GM23248 (cell line): ENCODE measurements at places on chromosomes 4 and X. TPM values are rescaled to one million over a fixed set of nuclear protein-coding genes. Genes with fewer than 3 reads are reported as not detected.

DNA sequence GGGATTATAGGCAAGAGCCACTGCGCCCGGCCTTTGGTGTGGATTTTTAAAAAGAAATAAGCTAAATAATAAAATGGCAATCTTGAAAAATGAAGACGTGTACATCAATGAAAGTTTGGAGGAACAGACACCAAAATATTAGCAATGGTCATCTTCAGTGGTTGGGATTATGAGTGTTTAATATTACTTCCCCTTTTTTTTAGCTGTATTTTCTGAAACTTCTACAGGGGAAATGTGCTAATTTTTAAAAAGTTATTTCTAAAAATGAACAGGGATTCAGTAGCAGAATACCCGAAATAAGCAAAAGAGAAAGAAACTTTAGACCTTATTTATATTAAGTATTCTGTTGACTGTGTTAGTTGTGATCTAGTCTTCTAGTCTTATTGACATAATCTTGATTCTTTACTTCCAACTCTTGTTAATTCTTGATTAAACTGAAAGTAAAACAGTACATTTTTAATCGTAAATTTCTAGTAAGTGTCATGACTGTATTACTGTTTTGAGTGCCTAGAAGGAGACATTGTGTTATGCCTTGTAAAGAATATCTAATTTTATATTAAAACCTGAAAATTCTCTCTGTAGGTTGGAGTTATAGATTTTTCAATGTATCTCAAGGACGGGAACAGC is 51.3 kb downstream of the RUFY3 start:
- no peak overlapping the region for H3K27ac ChIP-seq
- H3K27me3 ChIP-seq = no peaks in the 10 kb centered on the region
- no peak overlapping the region for H3K4me3 ChIP-seq
- peaks cover 10% of the 10 kb centered on the region for H3K4me1 ChIP-seq

- no peaks in the 10 kb centered on the region for H3K4me1 ChIP-seq
- H3K27me3 ChIP-seq = peaks cover 5% of the 10 kb centered on the region; the same call in 1 of the 2 replicates
- no peaks in the 10 kb centered on the region for H3K36me3 ChIP-seq
- no peak overlapping the region for H3K4me3 ChIP-seq
- no peak overlapping the region for H3K27ac ChIP-seq
- DNase-seq = peak; percentile 13
These were observed 46.0 kb upstream of the TMPRSS11E start for GRCh38 chr4:68401231-68401630.

DNA sequence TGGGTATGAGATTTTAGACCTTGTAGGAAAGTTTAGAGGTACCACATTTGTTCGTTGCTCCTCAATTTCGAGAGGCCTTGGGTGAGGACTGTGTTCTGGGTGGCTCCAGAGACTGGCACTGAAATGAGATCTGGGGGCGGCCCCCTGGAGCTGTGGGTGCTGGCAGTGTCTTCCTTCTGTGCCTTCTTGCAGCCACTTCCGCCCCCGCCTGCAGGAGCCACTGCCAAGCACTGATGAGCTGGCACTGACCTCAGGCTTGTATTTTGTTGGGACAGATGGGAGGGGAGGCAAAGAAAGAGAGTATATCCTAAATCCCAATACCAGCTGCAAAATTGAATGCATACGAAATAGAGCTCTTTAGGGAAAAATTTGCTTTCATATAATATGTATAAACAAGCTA is 64.5 kb upstream of the CLDN34 start:
- no peaks in the 10 kb centered on the region for H3K27me3 ChIP-seq
- H3K4me3 ChIP-seq = no peak overlapping the region
- peak overlapping the region; percentile 32; the same call in 1 of the 2 replicates for H3K27ac ChIP-seq
- H3K36me3 ChIP-seq = no peaks in the 10 kb centered on the region

GRCh38 chr4:156173486-156173885 is 219.8 kb upstream of the CTSO start:
- DNase-seq = no peak
- H3K27me3 ChIP-seq = no peaks in the 10 kb centered on the region
- peaks cover 4% of the 10 kb centered on the region; the same call in 1 of the 2 replicates for H3K36me3 ChIP-seq
- no peak overlapping the region for H3K27ac ChIP-seq

GRCh38 chrX:4708970-4709760 is 995.7 kb upstream of the PRKX start:
- H3K27me3 ChIP-seq = no peaks in the 10 kb centered on the region
- H3K4me3 ChIP-seq = no peak overlapping the region
- no peak for DNase-seq
- H3K4me1 ChIP-seq = no peaks in the 10 kb centered on the region
- H3K27ac ChIP-seq = no peak overlapping the region

DNA sequence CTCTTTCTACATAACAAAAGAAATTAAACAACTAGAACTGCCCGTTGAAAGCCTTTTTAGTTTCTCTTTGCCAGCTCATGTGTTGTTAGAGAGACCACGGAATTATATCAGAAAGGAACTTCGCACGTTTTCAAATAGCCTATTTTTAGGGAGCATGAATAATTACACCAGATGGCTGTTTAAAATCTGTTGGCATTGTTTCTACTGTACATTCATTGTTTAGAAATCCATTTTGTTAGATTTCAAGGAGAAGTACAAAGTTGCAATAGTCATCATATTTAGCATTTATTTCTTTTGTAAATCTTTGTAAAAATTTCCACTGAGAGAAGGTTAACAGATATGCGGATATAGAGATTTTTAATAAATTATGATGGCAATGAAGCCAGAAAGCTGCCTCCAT is 403.0 kb upstream of the HS3ST1 start:
- no peaks in the 10 kb centered on the region for H3K4me1 ChIP-seq
- no peak for DNase-seq
- H3K27ac ChIP-seq = no peak overlapping the region
- H3K27me3 ChIP-seq = no peaks in the 10 kb centered on the region

Gene TLR1
- total RNA-seq = not detected in 2 replicates

Gene PABPC4L
- under 0.01 TPM in 2 replicates for total RNA-seq

Gene SYNPO2
- total RNA-seq = 4.3 and 5.0 TPM in 2 replicates

Gene CPZ
- total RNA-seq = 13.4 and 14.0 TPM in 2 replicates

Gene ARSJ
- total RNA-seq = 31.7 and 32.2 TPM in 2 replicates

Gene HSFX1
- 0.25 and 0.65 TPM in 2 replicates for total RNA-seq
